Gastrocnemius medialis (tissue), 4 donors: ENCODE measurements at places on chromosomes 3 and 15. TPM values are rescaled to one million over a fixed set of nuclear protein-coding genes. Genes with fewer than 3 reads are reported as not detected.

The SCG3 gene
- not detected for total RNA-seq

The CCR8 gene
- total RNA-seq = not detected

The GLDN gene
- total RNA-seq = 1.0 TPM

The FHIT gene
- total RNA-seq = 1.1 TPM

The EXD1 gene
- not detected for total RNA-seq

The TP63 gene
- 26.8 TPM for total RNA-seq

The FGF12 gene
- total RNA-seq = 1.2 TPM
